ENCODE measurements at places on chromosomes 2 and 18.

DNA sequence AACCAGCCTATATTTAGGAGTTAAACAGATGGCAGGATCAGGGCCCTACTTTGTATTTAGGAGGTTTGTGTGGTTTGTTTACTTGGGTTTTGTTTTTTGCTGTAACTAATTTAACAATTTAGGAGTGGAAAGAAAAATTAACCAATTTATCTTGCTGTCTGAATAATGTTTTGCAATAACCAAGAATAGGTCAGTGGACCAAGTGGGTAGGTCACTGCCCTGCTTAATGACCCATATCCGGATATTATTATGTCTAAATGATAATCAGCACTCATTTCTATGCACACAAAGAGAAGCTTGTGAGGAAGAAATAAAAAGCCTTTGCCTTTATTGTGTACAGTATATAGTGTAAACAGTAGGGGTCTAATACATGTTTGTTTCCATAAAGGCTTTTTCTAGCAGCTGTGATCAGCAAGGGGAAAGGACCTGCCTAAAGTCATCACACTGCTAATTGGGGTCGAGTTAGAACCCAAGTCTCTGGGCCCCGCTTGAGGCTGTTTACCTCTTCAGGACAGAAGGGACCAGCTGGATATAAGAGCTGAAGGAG lies 76.6 kb downstream of the TGOLN2 start:
- no peak for DNase-seq

DNA sequence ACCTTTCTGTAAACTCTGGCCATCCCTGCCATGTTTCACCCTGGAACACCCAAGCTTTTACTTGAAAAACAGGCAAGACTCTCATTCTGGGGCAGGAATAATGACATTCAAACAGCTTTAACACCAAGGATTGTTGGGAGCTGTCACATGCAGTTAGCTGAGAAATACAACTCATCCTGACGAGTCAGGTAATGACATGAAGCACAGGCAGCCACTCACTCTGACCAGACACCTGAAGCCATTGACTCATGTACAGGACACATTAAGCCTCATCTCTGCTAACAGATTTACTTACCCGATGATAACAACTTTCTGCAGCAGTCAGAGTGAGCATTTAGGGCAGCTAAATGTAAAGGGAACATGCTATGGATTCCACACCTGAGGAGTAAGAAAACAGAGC lies 163.1 kb upstream of the PGAP1 start:
- no peak for DNase-seq

DNA sequence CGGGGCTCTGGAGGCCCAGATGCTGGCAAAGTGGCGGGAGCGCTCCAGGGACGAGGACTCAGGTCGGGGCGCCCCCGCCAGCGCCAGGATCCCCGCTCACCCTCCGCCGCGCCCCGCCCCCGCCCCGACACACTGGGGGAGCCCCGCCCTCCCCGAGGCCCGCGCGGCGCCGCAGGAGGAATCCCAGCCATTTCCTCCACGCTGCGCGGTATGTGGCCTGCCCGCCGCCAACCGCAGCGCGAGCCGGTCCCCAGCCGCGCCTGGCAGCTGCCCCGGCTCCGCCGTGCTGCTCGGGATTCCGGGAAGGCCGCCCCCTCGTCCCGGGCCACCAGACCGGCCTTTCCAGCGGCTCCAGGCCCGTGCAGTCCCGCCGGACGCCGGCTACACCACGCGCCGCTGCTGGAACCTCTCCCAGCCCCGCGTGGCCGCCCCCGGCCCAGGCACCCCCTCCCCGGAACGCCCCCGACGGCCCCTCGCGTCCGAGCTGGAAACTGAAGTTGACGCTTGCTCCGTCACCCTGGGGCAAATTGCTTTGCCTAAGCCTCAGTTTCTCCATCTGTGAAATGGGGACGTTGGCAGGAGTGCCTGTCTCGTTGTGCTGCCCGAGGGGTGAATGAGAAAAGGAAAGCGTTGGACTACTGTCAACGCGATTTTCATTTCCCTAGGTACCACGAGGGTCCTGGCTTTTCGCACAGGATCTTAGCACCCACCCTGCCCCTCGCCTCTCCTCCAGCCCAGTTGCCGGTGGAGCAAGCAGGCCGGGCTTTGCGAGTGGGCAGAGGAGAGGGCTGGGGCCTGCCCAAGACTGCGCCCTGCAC lies 53.6 kb downstream of the PKDCC start:
- peak; percentile 34 for DNase-seq

DNA sequence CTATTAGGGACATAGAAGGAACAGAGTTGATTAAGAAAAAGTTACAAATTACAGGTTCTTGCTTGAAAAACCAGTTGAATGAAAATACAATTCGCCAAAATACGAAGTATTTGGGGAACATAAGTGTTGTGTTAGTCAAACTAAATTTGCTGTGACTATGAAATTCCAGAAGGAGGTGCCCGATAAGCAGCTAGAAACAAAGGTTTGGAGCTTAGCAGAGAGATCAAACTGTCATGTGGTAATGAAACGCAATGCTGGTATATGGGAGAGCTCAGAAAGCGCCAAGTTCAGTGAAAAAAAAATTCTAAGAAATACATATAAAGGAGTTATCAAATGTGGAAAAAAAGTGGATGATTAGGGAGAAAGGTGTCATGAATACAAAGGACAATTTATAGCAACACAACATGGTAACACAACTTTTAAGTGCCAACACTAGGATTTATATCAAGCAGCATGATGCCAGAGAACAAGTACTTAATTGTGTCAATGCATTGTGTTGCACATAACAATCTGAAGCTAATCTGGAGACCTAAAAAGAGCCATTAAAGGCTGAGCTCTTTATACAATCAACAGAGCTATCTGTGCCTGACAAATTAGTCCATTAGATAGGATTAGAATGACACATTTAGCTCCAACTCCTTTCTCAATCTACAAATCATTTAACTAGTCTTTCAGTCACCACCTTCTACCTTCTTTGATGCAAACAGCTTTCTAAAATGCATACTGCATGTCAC lies 31.2 kb downstream of the SMAD2 start:
- DNase-seq = no peak

DNA sequence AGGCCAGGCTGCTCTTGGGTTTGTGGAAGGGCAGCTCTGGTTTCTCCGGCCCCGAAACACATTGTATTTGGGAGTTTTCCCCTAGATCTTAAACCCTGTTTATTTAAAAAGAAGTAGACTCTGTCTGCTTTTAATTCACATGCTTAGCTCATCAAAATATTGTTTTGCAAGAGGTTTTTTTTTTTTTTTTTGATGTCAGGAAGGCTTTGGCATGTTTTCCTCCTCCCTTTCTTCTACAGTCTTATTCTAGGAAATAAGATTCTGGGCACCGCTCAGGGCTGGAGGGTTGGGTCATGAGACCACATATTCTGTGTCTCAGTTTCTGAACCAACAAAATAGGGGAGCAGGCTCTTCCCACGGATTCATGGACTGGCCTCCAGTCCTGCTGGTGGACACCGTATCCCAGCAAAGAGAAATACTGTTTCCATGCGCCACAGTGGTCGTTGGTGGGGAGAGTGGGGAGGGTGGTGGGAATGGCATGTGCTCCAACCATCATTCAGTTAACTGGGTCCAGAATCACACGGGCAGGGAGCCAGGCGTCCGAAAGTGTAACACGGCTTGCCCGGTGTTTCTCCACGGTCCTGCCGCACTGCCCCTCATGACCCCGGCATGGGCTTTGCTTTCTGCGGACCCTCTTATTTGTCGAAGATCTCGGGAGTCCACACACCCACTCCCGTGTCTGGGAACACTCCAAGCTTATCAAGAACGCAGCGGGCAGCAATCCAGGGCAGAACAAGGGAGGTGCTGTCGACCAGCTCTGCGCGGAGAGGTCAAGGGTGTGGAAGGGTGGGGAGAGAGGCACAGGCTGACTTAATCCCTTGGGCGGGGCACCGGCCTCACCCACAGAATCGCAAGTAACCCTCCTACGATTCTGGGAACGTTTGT lies 176.7 kb downstream of the GLI2 start:
- DNase-seq = no peak

Data from non-pigmented ciliary epithelial cell (primary cell).